ENCODE measurements at places on chromosomes 7 and 10.

GRCh38 chr7:22654831-22655230 lies 72.2 kb upstream of the IL6 start:
- DNase-seq: no peak

DNA sequence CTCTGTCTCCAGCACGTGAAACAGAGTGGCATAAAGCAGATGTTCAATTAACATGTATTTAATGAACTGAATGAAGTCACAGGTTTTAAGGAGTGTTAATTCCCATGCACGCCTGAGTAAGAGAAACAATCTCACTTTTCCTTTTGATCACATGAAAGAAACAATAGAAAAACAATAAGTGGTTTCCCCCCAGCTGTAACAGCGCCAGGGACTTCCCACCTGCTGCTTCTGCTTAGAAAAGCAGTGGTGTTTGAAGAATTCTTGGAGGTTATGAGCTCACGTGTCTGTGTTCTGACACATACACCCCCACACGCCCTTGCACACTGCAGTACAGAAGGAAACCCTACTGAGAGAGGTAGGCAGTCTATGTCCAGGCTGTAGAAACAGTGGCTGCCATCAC lies 51.3 kb upstream of the FRMD4A start:
- peak; percentile 42 for DNase-seq

GRCh38 chr10:125238682-125239081 lies 78.3 kb upstream of the CTBP2 start:
- no peak for DNase-seq

DNA sequence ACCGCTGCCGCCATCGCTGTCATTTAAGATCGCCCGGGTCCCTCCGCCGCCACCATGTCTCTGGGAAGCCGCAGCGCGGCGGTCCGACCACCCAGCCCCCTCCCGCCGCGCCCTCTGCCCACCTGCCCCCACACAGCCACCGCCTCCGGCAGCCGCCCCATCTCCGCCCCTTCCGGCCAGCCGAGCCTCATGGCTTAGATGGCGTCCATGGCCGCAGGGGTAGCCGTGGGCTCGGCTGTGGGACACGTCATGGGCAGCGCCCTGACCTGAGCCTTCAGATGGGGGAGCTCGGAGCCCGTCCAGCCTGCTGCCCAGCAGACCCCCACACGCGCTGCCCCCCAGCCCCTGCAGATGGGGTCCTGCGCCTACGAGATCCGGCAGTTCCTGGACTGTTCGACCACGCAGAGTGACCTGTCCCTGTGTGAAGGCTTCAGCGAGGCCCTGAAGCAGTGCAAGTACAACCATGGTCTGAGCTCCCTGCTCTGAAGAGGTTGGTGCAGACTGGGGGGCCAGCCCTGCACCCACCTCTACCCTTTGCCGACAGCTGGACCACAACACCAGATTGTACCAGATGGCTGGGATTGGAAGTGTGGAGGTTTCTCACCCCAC lies 38.0 kb upstream of the TARP start:
- DNase-seq: no peak

- DNase-seq: no peak
Measured at GRCh38 chr10:84337199-84337598, 8.8 kb downstream of the CCSER2 start.

DNA sequence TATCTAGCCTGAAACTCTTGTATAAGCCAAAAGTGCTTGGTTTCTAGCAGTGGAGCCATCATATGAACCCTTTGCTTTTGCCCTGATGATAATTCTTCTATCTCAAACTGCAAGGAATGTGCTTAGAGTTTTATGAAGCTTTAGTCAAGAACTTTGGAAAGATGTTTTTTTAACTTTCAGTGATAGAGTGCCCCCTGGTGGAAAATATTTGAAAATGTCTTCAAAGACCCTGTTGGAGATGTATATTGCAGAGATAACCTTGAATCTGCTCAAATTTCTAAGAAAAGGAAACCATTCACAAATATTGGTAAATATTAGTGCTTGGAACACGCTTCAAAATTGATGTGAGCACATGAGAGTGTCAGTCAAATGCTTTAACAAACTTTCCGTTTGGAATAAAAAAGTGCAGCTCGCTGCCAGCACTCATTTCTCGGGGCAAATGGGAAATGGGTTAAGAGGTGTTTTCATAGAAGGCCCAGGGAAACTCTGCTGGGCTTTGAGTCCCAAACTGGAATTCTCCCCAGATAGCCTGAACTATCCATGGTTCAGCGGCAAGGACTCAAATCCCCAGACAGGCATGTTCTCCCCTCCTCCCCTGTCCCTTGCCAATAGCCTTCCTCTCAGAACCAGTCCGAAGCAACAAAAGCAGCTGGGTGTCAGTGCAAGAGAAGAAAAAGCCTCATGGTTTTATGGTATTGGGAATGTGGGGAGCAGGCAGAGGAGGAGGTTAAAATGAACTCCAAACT lies 129.3 kb downstream of the MYOF start:
- DNase-seq: no peak

GRCh38 chr10:129715805-129716204 lies 248.3 kb downstream of the EBF3 start:
- no peak for DNase-seq

DNA sequence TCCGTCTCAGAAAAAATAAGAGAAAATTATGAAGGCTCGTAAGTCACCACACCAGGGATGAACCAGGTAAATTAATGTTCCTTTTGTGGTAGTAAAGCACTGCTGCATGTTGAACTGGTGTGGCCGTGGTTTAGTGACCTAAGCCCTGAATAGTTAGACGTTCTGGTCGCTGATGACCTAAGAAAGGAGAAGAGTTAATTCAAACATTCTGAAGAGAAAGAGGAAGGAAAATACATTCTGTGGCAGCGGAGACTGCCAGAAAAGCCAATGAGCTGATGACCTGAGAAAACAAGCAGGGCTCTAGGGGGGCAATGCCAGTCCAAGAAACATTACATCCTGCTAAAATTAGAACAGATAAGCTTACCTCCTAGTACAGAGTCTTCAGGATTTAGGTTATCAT lies 17.5 kb downstream of the DNAJC9 start:
- DNase-seq: no peak

DNA sequence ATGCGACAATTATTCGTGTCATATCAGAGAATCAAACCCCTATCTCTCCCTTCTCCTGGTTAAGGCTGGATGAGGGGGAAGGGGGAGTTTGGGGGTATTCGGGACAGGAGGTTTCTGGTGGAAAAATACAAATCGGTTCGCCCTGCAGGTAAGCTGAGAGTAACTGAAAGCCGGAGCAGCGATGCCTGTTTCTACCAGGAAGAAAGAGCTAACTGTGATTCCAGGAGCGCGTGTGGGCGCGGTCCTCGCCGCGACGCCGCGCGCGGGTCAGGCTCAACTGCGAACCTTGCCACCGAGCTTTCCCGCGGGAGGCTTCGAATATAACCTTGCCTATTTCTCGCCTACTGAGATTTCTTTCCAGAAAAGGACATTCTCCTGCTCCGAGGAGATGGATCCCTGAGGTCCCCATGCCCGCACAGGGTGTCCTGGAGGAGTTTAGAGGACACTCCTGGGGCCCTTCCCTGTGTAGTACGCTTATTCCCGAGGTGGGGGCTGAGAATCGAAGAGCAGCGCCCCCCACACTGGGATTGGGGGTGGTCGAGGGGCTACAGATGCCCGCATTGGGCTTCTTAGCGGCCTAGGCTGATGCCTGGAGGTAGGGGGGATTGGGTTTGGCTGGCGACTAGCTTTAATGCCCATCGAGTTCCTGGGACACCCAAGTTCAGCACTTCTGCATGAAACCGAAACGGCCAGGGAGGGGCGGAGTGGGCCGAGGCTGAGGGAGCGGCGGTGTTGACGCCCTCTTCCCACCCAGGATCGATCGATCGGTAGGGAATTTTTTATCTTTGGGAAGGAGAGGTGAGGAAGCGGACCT lies 13.0 kb upstream of the DLX6 start:
- no peak for DNase-seq

- no peak for DNase-seq
Measured at GRCh38 chr7:102295346-102296178, 8.9 kb downstream of the SH2B2 start.
